ENCODE measurements at places on chromosomes 1 and 21.

DNA sequence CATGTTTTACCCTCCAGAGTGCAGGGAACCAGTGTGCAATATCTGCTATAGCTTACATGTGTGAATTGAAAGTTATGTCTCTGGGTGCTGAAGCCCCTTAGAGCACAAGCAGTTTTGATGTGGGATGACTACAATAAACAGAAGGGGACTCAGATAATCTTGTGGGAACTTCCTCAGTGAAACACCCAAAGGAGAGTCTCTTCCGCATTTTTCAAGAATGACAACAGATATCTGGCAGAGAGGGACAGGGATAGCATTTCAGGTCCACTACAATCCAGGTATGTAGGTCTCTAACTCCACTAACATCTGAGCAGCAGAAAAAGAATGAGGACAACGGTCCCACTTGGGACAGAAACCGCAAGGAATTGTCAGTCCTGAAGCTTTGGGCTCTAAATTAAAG, 67.6 kb upstream of the PDE4B start:
- DNase-seq: no peak

DNA sequence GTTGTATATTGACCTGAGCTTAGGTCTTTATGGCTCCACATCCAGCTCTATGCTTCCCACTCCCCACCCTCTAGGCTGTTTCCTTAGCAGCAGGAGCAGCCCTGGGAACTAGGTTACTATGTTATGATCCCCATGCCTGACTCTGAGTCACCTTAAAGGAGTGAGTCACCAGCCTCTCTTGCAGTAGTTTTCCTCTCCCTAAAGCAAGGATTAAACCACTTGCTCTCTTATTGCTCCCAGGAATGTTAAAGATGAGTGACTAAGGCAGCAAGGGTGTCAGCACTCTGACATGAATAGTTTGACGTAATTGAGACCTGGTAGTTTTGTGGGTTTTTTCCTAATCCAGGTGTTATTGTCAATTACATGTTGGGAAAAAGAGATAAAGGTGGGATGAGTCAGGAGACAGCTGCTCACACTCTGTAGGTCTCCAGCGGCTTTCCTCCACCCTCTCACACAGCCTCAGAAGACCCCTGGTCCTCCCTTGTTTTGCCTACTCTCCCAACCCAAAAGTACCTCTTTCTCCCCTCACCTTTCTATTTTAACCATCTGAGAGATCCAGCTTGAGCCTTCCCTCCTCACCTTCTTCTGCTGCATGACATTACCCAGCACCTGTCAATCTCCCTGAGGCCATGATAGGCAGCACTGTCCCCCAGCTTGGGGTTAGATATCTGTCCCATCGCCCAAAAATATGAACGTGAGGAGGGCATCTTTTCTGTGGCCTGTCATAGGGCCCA, 369.1 kb upstream of the VAMP3 start:
- DNase-seq: no peak

- DNase-seq: no peak
Observed at GRCh38 chr1:101595881-101596374, 359.1 kb downstream of the S1PR1 start.

DNA sequence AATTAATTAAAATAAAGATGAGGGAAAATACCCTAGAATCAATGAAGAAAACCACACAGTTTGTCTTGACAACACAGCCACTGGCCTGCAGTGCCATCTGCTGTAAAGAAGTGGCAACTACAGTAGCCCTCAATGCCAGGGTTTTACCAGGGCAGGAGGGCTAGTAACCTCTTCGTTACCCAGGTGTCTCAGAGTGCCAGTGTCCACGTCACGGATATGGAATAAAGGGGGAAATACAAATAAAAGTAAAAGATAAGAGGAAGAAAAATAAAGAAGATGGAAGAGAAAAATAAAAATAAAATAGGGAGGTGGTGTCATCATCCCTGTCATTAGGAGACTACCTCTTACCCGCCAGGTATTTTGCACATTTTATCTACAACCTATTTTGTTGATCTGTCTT, 14.2 kb upstream of the SLC44A3 start:
- peak; percentile 78 for DNase-seq

DNA sequence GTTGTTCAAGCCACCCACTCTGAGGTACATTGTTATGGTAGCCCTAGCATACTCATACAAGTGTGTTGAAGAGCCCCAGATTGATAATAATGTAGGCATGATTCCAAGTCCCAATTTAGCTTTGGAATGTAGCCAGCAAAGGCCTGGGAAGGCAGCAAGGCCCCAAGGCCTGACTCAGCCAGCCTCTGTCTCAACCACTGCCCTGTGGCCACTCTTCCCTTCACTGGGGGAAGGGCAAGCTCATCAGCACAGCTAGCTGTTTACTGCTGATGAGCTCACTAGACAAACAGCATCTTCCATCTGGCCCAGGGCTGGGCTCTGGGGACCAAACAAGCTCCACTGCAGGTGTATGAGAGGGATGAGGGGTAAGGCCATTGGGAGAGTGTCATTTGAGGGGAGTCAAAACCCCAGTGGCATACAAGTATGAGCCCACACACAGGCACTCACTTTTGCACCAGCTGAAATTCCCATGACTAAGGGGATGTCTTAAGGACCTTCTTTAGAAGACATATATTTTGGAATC, 2.2 kb upstream of the IRF6 start:
- no peak for DNase-seq

- no peak for DNase-seq
Observed at GRCh38 chr1:53011175-53011574, 50.8 kb upstream of the PODN start.

DNA sequence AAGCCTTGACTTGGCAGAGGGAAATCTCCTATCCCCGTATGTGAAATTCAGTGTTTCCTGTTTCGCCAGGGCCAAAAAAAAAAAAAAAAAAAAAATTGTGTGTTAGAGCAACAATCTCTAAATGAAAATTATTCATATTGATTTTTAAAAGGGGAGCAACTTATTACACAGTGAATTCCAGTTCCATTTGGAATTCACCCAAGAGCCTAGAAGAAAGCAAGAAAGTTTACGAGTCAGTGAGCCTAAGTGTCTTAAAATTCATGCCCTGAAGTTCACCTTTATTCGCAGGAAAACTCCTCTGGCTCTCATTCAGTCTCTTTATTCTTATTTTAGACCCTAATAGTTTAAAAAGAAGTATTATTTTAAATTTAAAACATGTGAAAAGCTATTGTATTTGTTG, 42.1 kb upstream of the HUNK start:
- DNase-seq: no peak

- no peak for DNase-seq
Observed at GRCh38 chr1:162444903-162445302, 33.0 kb upstream of the SH2D1B start.

DNA sequence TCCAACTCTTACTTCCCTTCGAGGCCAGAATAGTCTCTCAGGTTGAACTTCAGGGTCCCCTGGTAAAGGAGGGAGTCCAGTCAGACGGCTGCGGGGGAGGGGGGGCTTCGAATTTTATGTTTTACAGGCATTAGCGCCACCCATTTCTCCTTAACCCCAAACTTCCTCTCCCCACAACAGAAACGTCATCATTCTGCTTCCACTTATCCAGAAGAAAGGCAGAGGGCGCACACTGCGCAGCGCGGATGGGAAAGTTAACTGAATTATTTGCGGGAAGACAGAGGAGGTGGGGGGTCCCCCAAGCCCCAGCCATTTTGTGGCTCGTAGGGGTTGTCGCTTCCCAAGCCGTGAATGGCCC, 529 bp upstream of the PRMT2 start:
- DNase-seq: peak; percentile 85

- no peak for DNase-seq
Observed at GRCh38 chr1:91555074-91555730, 54.6 kb downstream of the CDC7 start.

DNA sequence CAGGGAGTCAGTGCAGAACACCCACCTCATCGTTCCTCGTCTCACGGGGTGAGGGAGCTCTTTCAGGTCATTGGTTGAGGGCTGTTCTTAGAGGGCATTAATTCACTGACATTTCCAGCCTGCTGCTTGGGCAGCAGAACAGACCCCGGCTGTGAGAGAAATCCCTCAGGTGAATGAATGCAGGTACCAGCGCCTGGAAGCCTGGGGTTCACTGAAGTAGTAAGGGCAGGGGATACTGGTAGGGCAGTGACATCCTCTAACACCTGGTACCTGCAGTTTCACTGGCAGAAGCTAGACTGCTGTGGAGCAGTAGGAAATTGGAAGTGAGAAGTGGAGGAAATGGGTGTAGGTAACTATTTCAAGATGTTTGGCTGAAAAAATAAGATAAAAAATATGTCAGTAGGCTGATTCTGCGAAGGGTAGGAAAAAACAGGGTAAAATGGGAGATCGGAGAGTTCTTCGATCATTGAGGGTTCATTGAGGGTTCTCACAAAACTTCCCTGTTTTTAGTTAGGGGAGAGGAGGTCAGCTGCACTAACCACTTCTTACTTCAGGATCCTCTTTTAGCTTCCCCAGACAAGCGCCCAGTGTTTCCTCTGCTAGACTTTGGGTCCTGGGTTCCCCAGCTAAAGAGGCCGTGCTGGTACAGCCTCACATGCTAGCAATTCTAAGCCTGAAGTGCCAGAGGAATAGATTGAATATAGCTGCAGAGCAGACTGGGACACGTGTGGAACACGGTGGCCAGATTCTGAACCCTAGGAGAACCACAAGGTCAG, 55.2 kb downstream of the RNF220 start:
- DNase-seq: no peak

DNA sequence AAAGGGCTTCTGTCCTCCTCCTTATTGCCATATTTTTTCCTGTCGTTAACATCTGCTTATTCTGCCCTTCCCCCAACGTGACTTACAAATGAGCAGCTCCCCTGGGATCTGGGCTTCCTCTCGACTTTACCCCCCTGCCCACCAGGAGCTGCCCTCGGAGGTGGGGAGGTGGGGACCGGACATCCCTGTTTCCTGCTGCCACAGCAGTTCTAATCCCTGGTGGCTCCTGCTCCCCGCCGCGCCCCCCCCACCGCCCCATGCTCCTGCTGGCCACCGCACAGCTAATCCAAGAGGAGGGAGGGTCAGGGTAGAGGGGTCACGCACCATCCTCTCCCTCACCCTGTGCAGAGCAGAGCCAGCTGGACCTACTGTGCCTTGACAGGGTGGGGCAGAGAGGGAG, 4.4 kb upstream of the SLC27A3 start:
- no peak for DNase-seq

- DNase-seq: peak; percentile 85
Observed at GRCh38 chr1:200738327-200738948, at the start of gene CAMSAP2. Gene CAMSAP2, plus strand, starts transcription at chr1:200738893. Its CDS starts 935 bp downstream, at chr1:200739828.

DNA sequence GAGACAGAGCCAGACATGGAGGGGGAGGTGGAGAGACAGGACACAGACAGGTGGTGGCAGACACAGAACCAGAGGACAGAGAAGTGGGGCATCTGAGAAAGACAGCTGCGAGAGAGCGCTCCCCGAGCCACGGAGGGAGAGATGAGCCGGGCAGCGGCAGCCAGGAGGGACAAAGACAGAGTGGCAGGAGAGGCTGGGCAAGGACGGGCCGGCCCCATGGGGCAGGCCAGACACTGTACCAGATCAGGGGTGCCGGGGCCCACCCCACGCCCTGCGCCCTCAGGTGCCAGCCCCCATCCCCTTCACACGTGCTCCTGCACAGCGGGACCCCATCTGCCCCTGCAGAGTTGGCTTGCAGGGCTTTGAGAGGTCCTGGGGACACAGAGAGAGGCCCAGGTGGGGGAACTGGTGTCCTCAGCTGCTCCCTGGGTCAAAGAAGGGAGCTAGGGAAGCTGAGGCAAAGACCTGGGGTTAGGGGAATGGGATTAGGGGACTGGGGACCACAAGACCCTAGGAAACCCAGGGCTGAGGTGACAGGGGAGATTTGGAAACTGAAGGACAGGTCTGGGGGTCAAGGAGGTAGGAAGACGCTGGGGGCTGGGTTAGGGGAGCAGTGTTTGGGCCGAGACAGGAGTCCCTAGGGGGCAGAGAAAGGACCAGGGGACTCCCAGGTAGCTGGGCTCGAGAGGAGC, 643 bp downstream of the FNDC5 start:
- no peak for DNase-seq

- DNase-seq: no peak
Observed at GRCh38 chr1:17877896-17878295, 122.8 kb downstream of the ACTL8 start.

DNA sequence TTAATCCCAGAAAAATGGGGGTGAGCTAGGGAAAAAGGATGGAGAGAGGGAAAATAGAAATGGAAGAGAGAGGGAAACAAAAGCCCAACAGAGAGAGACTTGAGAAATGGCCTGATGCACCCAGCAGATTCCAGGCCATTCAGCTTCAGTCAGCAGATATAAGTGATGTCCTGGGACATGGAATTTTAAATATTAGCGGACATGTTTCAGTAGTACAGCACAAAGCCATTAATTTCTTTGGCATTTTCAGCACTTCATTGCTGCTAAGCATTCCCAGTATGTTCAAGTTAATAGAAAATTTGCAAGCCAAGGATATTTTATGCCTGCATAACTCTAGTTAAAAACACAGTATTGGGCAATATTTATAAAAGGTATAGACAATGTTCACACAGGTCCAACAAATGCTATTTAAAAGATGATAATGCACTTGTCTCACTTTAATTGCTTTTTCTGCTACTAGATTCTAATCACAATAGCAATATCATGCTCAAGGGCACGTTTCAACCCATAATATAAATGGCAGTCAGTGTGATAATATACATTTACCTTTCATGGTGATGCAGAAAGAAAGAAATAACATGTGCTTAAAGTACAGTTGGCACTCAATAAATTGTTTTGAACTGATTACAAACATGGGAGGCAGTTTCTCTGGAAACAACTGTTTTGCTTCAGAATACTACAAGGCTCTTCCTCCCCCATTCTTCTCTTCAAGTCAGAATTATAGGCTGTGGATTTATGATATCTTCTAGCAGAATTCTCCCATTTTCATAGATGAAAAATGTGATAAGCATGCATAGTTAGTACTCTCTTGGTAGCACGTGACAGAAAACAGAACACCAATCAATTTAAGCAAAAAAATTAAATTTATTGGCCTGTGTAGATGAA, 108.1 kb upstream of the MAGI3 start:
- no peak for DNase-seq

DNA sequence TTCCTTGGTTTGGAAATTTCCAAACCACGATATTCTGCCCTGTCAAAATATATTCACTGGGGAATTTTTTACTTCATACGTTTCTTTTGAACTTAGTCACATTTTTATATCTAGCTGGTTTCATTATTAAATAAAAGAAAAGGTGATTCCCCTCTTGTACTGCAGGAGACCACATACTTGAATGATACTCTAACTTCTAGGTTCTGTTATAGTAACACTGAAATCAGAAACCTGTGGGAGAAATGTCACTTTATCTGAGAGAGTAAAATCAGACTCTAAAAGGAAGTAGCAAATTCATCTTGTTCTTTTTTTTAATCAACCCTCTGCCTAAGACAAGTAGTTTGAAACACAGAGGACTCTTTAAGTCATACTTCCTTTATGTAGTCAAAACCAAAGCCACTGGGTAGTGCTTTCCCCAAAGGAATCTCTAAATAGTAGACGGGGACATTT, 34.4 kb downstream of the MRPL39 start:
- peak; percentile 66 for DNase-seq

- DNase-seq: peak; percentile 88
Observed at GRCh38 chr1:29513357-29513756, 277.0 kb downstream of the PTPRU start.
